Mucosa of descending colon (tissue), 3 donors: ENCODE measurements at places on chromosomes 5 and 9. TPM values are rescaled to one million over a fixed set of nuclear protein-coding genes. Genes with fewer than 3 reads are reported as not detected.

BTNL9 gene
- 1.2 TPM for total RNA-seq

DNA sequence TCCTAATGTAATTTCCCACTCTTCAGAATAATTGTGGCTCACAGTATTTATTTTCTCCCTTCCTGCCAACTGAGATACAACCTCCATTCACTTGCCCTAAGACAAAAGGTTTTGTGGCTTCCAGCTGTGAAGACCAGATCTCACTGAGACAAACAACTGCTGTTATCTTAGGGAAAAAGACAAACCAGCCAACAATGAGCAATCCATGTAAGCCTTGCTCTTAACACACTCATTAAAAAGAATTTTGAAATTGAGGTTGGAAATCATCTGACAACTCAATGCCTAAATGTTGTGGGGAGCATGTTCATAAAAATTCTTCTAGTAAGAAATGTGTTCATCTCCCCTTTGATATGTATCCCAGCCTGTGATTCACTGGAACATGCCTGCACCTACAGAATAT is 132.9 kb downstream of the ADAMTSL1 start:
- no peak for DNase-seq

DNA sequence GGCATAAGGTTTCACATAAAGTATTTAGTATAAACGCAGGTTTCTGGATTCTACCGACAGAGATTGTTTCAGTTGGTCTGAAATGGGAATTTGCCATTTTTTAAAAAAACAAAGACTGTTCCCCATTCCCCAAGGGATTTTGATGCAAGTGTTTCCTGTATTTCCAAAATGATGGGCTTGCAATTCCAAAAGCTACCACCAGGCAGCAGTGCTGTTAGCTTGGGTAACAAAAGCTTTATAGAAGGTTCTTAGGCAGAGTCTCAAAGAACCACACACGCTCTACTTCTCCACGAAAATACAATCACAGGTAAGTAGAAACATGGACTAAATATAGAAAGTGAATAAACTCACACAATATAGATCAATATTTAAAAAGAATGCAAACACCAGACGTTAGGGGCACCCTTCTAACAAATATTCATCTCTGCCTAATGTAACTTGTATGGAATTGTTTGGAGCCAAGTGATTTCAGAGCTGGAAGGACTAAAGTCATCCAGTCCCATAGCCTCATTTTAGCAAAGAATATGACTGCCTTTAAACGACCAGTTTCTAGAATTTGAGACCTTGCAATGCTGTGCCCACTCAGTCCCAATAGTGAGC is 154.3 kb downstream of the SPOCK1 start:
- DNase-seq = no peak

DNA sequence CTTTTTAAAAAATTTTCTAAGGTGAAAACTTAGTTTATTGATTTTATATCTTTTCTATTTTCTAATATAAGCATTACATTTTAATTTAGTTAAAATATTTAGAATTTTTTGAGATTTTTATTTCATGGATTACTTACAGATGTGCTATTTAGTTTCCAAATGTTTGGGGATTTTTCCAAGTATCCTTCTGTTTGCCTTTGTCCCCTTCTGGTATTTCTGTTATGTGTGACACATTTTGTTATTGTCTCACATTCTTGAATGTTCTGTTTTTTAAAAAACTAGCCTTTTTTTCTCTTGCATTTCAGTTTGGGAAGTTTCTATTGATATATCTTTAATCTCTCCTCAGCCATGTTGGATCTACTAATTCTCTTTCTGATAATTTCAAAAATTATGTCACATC is 234.9 kb downstream of the FAM170A start:
- DNase-seq = no peak

DNA sequence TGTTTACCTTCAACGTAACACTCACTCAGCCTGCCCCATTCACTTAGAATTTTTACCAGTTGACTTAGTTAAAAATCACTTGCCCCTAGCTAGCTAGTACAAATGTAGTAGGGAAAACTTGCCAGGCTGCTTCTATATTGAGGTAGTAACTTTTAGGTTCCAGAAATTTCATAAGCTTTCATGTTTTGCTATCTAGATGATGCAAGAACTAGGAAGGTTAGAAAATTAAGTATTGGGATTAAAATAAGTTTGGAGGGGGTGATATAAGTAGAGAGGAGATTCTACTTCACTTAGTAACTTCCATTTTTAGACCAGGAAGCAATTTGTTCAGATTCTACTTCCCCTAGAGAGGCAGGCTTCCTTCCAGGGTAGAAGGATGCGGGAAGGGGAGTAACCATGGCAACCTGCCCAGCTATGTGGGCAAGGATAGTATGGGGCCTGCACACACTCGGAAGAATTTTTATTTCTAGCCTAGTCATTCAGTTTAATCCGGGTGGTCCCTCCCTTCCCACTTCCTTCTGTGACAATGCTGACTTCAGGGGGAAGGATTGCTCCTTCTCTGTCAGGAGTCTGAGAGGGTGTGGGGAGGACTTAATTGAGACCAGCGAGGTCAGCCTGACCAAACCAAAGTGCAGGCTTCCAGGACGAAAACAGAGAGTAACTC is 4.2 kb downstream of the DAB2 start:
- no peak for DNase-seq

- no peak for DNase-seq
These were observed 970.9 kb downstream of the CDH12 start for GRCh38 chr5:21882074-21882745.

GRCh38 chr5:42950116-42950455 is 90.0 kb downstream of the ANXA2R start:
- DNase-seq = no peak

PALM2AKAP2 gene
- 5.3 TPM for total RNA-seq

PITX1 gene
- total RNA-seq = 6.2 TPM

DNA sequence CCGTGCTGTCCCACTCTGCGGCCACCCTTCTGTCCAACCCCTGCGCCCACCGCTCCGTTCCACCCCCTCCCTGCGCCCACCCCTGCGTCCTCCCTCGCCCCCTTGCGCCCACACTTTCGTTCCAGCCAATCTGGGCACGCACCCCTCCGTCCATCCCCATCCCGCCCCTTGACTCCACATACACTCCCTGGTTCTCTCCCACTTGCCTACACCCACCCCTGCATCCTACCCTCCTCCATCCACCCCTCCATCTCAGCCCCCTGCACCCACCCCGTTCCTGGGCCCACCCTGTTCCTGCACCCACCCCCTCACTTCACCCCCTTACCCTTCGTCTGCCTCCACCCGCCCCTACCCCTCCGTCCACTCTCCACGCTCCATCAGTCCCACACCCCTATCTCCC is 7.0 kb downstream of the ADAMTS13 start:
- no peak for DNase-seq

OBP2B gene
- total RNA-seq = not detected

DIAPH1 gene
- total RNA-seq = 87.7 TPM
